Stimulated activated CD8-positive, alpha-beta memory T cell treated with anti-CD3 and anti-CD28 coated beads, Interleukin-15, amount 100 ng/mL, for 24 hours (primary cell): ENCODE measurements at places on chromosomes 2 and 18.

DNA sequence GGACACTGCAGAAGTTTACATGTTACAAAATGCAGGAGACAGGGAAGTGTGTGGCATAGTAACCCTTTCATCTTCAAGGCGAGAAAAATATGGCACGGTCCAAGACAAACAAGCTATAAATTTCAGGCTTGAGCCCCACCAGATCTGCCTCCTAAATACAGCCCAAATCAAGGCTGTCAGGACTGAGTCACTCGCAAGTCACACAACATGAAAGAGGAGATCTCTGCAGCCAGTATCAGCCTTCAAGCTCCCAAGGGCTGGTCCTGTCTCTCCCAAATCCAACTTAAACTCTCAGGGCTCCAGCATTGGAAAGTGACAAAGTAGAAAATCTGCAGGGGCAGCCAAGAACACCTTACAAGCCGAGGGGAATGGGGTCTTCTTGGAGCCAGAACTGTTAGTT lies 106.3 kb upstream of the GATA6 start:
- no peak for DNase-seq

- DNase-seq: no peak
Measured at GRCh38 chr18:79548986-79549637, 130.5 kb upstream of the CTDP1 start.

GRCh38 chr2:170764880-170765261 lies 5.3 kb upstream of the ERICH2 start:
- no peak for DNase-seq

- no peak for DNase-seq
Measured at GRCh38 chr2:182906454-182906853, 40.0 kb upstream of the FRZB start.

DNA sequence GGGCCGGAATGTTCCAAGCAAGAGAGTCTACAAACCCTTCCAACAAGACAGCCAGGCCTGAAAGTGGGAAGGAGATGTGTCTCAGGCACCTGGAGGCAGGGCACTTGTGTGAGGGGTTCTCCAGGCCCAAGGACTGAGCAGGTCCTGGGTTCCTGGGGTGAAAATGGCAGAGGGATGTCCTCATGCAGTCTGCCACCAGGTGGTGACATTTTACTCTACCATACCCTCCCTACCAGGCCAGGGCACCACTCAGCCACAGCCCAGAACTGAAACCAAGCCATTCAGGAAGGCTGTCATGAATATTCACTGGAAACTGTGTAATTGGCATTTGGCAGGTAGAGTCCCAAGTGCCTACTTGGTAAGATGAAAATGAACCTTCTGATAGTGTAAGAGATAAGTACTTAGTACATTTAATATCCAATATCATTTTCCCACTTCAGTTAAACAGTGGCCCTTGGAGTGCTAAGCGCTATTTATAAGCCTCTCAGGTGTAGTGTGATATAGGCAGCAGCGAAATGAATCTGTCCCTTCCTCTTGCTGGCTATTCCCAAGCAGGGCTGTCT lies 185.1 kb downstream of the MYO5B start:
- DNase-seq: no peak

- no peak for DNase-seq
Measured at GRCh38 chr18:74541703-74542555, 7.6 kb downstream of the CNDP1 start.

DNA sequence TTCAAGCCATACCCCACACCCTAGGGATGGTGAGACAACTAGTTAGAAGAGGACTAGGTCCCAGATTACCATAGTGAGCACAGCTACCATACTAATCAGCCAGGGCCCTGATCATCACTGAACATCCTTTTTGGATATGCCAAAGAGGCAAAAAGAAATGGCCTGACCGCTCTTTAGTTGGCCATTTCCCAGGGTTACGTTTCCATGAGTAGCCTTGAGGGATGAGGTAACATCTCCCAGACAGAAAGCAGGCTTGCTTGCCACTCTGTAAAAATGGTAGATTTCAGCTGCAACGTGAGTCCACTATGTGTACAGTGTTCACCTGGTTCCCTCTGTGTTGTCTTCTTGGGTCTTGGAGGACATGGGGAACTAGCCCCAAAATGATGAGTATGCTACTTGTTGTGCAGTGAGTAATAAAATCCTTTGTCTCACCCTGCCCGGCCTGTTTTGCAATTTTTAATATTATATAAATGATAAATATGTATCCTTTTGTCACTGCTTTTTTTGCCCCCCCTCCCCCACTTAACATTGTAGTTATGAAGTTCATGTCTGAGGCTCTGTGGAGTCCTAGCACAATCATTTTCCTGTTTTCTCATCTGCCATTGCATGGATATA lies 8.9 kb upstream of the GALM start:
- no peak for DNase-seq

GRCh38 chr2:108604196-108604595 lies 69.9 kb downstream of the LIMS1 start:
- no peak for DNase-seq

DNA sequence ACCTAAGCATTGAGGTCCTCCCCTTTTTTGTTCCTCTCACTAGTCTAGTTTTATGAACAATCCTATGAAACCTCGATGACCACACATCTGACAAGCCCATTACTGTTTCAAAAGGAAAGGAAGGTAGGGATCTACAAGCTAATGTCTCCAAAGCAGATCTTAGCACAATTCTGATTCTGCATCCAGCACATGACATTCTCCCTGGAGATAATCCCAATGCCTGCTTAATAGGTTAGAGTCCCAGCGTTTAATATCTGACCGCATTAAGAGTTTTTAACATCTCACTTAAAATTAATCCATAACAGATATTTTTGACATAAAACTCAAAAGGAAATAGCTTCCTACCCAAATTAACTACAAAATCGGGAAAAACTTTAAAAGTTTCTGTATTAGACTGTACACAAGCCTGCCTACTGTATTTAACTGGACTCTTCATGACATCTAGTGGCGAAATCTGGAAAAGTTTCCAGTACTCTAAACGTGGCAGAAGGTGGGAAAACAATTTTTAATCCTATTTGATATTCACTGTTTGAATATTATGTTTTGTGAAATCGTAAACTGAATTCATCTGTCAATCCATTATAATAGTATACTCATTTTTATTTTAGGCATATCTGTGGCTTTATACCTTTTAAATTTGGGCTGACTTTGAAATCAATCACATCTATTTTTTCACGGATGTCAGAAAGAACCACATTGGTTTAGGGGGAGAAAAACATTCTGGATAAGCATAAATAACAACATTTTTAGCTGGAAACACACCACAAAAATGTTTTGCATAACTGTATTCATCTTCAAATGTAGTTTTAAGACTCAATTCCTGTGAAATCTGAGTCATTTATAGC lies 62.4 kb downstream of the TXNL1 start:
- no peak for DNase-seq

DNA sequence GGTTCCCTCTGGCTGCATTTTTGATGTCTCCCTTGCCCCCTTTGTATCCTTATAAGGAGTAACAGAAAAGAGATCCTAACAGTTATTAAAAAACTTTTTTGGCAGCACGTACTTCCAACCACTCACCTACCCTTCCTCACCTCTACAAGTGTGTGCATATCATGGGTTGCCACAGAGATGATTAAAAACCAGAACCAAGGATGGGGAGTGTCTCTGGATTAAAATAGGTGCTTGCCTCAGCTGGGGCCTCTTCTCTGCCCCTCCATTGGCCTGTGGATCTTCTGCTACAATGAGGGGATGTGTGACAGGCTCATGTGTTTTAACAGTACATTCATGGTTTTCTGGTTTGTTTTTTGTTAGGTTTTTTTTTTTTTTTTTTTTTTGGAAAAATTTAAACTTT lies 160.8 kb downstream of the FHOD3 start:
- no peak for DNase-seq

- DNase-seq: no peak
Measured at GRCh38 chr2:233693963-233694362, 1.3 kb downstream of the UGT1A6 start.

GRCh38 chr18:63606526-63606925 lies 19.4 kb downstream of the SERPINB13 start:
- DNase-seq: no peak

DNA sequence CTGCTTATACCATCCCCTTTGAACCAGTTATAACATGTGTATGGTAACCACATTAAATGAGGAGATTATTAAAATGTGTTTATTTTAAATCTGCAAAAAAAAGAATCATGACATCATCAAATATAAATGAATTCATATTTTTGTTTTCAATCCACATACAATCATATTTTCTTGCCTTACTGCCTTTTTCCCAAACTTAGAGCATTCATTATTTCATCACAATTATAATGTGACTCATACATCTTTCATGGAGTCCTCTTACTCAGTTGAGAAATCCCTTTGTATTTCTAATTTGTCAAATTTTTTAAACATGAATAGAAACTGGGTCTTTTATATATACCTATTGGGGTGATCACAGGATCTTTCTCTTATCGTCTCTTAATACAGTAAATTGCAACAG lies 909.6 kb downstream of the DSC3 start:
- DNase-seq: no peak

GRCh38 chr2:234292205-234292961 lies 204.5 kb downstream of the ARL4C start:
- DNase-seq: no peak

- DNase-seq: no peak
Measured at GRCh38 chr18:12823892-12824291, 60.1 kb downstream of the PTPN2 start.

GRCh38 chr2:119109866-119110265 lies 48.7 kb downstream of the C1QL2 start:
- DNase-seq: no peak

GRCh38 chr2:232325324-232326273 lies 53.0 kb upstream of the ALPP start:
- peak; percentile 35 for DNase-seq

DNA sequence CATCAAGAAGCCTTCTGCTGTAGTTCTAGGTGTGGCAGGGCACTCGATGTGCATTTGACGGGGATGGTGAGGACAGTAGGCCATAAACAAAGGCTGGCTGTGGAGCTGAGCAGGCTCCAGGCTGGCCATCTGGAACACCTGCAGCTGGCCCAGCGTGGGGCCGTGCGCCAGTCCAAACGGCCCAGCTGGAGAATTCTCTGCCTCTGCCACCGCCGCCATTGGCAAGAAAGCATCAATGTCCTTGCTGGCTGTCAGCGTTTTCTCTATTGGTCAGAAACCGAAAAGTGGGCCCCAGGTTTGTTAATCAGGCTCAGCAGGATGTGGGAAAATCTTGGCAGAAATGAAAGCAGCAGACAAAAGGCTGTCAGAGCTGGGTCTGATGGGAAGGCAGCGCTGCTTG lies 24.0 kb upstream of the CTIF start:
- DNase-seq: no peak

DNA sequence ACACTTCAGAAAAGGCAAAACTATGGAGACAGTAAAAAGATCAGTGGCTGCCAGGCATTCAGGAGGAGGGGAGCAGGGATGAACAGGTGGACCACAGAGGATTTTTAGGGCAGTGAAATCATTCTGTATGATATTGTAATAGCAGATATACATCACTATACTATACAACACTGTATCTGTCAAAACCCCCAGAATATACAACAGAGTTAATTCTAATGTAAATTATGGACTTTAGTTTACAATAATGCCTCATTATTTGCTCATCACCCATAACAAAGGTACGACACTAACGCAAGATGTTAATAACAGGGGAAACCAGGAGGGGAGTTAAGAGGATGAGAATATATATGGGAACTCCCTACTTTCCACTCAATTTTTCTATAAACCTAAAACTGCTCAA lies 28.8 kb downstream of the MAP3K2 start:
- no peak for DNase-seq

- no peak for DNase-seq
Measured at GRCh38 chr2:207938886-207939285, 86.4 kb downstream of the PLEKHM3 start.

GRCh38 chr2:106208874-106209273 lies 14.8 kb upstream of the UXS1 start:
- DNase-seq: no peak

- no peak for DNase-seq
Measured at GRCh38 chr18:45619062-45619825, 4.0 kb downstream of the SLC14A2 start.

DNA sequence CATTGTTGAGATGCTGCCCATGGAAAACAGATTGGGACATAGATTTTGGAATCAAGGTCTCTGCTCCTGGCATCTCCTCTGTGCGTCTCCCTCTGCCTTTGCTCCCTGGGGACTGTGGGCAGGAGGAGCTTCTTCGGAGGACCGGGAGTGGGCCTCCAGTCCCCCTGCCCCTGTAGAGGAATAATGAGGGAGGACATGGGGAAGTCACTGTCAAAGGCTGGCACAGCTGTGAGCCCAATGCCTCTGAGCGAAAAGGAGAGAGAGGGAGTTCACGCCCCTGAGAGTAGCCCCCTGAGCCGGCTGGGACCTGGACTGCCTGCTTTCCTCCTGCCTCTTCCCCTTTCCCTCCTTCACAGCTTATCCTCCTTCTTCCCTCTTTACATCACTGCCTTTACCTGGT lies 195.0 kb downstream of the LOXHD1 start:
- no peak for DNase-seq

GRCh38 chr2:1136846-1137245 lies 186.2 kb downstream of the SNTG2 start:
- no peak for DNase-seq

GRCh38 chr2:3126911-3127621 lies 250.6 kb downstream of the EIPR1 start:
- DNase-seq: no peak

GRCh38 chr18:629269-630150 lies 27.9 kb upstream of the TYMS start:
- DNase-seq: no peak

GRCh38 chr18:8762968-8763367 lies 57.6 kb downstream of the MTCL1 start:
- no peak for DNase-seq

- no peak for DNase-seq
Measured at GRCh38 chr2:128777196-128778035, 458.7 kb upstream of the HS6ST1 start.

GRCh38 chr2:140835079-140835478 lies 1295.7 kb downstream of the LRP1B start:
- DNase-seq: no peak

GRCh38 chr2:19140463-19141208 lies 217.8 kb downstream of the OSR1 start:
- DNase-seq: no peak

DNA sequence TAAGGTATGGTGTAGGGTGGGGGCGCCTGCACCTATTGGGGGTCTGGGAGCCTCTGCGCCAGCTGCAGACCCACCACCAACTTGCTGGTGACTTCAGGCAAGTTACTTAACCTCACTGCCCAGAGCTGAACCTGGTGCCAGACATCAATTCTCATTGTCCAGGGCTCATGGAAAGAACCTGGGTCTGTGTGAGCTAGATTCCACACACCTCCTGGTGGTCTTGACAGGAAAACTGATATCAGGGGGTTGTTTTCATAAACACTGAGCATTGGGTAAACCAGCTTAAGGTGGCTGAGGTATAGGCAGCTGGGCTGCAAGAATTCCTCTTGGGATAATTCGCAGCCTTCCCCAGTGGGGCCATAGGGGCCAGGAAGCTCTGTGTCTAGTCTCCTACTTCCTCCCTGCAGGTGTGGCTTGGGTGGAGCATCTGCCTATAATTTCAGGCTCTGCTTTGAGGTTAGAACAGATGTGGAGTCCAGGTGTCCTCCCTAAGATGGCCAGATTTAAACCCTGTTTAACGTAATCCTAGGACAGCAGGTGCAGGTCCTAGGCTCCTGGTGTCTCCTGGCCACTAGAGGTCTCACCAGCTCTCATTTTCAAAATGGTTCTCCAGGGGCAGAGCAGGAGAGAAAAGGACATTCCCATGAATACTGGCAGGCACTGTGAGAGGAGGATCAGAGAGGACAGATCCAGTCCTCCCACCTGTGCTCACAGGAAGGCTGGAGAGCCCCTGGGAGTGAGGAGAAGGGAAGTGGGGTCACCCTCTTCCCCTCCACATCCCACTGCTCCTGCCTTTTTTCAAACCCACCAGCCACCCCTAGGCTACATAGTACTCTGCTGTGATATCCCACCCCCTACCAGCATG lies 100.4 kb upstream of the SMAD2 start:
- DNase-seq: no peak
